ENCODE measurements at places on chromosomes 5 and 9. TPM values are rescaled to one million over a fixed set of nuclear protein-coding genes. Genes with fewer than 3 reads are reported as not detected.

The SLIT3 gene
- total RNA-seq, result not detected

The AIF1L gene
- 0.22 TPM for total RNA-seq

The RGS7BP gene
- not detected for total RNA-seq

The PCDHB5 gene
- total RNA-seq, result 0.34 TPM

The PCDH12 gene
- total RNA-seq, result 0.05 TPM

The SIL1 gene
- 18.5 TPM for total RNA-seq

The FBLL1 gene
- not detected for total RNA-seq

The ANKRD55 gene
- total RNA-seq, result 2.3 TPM

The CCL28 gene
- total RNA-seq, result 14.9 TPM

The CDC14B gene
- total RNA-seq, result 5.9 TPM

The SLC6A7 gene
- total RNA-seq, result not detected

The TAF1L gene
- not detected for total RNA-seq

The CERCAM gene
- 0.42 TPM for total RNA-seq

The GABRA6 gene
- total RNA-seq, result not detected

The CKMT2 gene
- not detected for total RNA-seq

The PCDHB14 gene
- not detected for total RNA-seq

The LEAP2 gene
- 1.0 TPM for total RNA-seq

The FAXDC2 gene
- total RNA-seq, result 1.1 TPM

The GABRB2 gene
- total RNA-seq, result not detected

The PCA3 gene
- not detected for total RNA-seq

The CNTNAP3 gene
- total RNA-seq, result not detected

The SLCO6A1 gene
- not detected for total RNA-seq

The TMC1 gene
- total RNA-seq, result not detected

The RGS3 gene
- 22.0 TPM for total RNA-seq

The COL27A1 gene
- 1.2 TPM for total RNA-seq
